SK-MEL-5 (cell line): ENCODE measurements at places on chromosomes 16 and 17.

- DNase-seq, result no peak
These were observed 25.0 kb downstream of the ZNF423 start for GRCh38 chr16:49830873-49831272.

- no peak for DNase-seq
These were observed 8.0 kb downstream of the DLG4 start for GRCh38 chr17:7211491-7212273.

DNA sequence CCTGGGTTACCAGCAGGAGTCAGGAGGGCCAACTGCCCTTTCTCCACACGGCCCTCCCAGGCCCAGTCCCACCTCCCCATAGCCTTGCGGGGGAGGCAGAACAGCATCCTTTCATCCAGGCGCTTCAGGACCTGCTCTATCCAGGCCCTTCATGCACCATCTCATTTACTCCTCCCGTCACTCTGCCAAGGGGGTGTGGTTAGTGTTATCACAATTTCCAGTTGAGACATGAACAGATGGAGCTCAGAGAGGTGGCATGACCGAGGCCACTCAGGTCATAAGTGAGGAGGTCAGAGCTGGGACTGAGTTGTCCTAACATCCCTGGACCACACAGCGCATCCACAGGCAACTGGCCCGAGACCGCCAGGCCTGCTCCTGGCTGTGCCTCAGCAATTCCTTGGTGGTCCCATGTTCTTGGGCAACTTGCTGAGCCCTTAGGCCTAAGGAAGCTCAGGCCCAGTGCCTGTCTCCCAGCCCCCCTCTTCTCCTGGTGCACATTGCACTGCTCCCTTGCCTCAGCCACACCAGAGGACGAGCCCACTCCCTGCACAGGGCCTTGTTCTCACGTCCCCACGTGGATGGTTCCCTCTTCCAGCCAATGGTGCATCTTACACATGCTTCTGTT, 23.8 kb downstream of the C17orf100 start:
- DNase-seq, result no peak

GRCh38 chr16:88617268-88618031, 20.9 kb upstream of the IL17C start:
- DNase-seq, result no peak

- DNase-seq, result no peak
These were observed 24.3 kb upstream of the RFFL start for GRCh38 chr17:35087731-35088355.

- DNase-seq, result no peak
These were observed 8.3 kb downstream of the SLC7A6 start for GRCh38 chr16:68272507-68273209.

- DNase-seq, result no peak
These were observed 1.7 kb upstream of the DPH1 start for GRCh38 chr17:2028234-2028614.

GRCh38 chr16:54055191-54055590, 231.4 kb downstream of the IRX3 start:
- DNase-seq, result no peak

DNA sequence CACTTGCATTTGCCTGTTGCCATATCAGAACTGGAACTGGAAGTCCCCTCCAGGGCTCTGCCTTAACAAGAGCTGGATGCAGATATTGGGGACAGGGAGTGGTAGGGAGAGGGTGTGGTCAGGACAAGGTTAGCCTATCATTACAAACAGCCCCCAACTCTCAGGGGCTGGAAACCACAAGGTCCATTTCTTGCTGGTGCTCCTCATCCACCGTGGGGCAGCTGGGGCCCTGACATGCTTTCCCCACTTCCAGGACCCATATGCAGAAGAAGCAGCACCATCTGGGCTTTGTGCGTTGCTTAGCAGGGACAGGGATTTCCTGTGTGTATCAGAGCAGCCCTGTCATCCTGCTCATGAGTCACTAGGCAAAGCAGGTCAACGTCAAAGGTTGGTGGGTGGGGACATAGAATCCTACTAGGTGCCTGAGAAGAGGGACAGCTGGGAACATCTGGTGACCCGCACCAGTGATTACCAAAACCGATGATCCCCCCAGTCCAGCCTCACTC, 26.9 kb downstream of the RGS9 start:
- DNase-seq, result no peak

GRCh38 chr17:17044846-17045561, 2.7 kb downstream of the MPRIP start:
- peak; percentile 76 for DNase-seq

DNA sequence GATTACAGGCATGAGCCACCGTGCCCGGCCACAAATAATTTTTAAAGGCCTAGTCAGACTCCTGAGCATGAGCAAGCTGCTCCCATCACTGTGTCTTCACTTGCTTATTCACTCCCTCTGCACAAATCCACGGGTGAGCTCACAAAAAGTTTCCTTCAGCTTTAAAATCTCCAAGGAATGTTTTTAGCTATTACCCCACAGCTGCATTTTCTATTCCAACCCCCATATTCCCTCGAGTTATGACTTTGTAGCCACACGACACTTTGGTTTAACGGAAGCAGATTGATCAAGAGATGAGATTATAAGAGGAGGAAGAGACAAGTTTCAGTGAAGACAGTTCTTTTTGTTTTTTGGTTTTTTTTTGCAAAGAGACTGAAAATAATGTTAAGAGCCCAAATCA, 49.1 kb upstream of the SLC25A19 start:
- DNase-seq, result no peak
